ENCODE measurements at places on chromosomes 16 and 17.

GRCh38 chr17:82675476-82676245 lies 22.8 kb downstream of the RAB40B start:
- no peak for DNase-seq

GRCh38 chr16:10743610-10744369 lies at the start of gene NUBP1:
Gene NUBP1 (plus strand): TSS chr16:10743842. CDS start chr16:10743864, 22 bp downstream.
- DNase-seq = peak; percentile 96

- no peak for DNase-seq
These were observed 358.5 kb upstream of the PMFBP1 start for GRCh38 chr16:72530434-72530833.

DNA sequence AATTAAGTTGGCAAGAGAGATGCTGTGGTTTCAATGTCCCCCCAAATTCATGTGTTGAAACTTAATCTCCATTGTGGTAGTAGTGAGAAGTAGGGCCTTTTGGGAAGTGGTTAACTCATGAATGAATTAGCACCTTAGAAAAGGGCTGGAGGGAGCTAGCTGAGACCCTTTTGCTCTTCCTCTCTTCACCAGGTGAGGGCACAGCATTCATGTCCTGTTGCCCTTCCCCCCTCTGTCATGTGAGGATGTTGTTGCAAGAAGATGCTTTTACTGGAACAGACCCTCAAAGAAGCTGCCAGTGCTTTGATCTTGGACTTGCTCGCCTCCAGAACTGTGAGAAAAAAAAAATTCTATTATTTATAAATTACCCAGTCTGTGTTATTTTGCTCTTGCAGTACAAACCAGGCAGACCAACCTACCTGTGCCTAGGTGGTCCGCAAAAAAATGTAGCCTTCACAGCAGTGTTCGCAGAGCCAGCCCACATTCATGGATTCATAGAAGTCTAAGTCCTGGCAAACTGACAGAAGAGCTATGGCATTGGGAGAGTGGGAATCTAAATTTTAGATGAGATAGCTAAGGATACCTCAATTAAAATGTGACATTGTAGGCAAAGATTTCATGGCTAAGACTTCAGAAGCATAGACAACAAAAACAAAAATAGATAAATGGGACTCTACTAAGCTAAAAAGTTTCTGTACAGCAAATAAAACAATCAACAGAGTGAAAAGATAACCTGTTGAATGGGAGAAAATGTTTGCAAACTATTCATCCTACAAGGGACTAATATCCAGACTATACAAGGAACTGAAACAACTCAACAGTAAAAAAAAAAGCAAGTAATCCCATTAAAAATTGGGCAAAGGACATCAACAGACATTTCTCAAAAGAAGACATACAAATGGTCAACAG lies 32.0 kb upstream of the ABCA5 start:
- no peak for DNase-seq

GRCh38 chr16:82783933-82784572 lies 157.3 kb downstream of the CDH13 start:
- DNase-seq = no peak

DNA sequence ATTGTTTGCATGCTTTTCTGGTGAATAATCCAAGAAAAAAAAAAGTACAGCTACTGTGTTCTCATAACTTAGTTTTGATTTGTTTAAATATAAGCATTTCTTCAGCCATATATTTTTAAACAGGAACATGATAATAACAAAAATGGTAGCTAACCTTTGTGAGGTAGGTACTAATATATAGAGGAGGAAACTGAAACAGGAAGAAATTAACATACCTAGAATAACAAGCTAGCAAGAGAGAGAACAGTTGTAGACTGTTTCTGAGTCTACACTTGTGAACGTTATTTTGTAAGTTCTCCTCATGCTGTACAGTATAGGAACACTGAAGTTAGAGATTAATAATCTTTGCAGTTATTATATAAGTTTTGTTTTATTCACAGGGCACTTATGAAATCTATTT lies 49.3 kb downstream of the NSRP1 start:
- no peak for DNase-seq

- no peak for DNase-seq
These were observed 3.8 kb downstream of the ARL4D start for GRCh38 chr17:43402567-43402966.

DNA sequence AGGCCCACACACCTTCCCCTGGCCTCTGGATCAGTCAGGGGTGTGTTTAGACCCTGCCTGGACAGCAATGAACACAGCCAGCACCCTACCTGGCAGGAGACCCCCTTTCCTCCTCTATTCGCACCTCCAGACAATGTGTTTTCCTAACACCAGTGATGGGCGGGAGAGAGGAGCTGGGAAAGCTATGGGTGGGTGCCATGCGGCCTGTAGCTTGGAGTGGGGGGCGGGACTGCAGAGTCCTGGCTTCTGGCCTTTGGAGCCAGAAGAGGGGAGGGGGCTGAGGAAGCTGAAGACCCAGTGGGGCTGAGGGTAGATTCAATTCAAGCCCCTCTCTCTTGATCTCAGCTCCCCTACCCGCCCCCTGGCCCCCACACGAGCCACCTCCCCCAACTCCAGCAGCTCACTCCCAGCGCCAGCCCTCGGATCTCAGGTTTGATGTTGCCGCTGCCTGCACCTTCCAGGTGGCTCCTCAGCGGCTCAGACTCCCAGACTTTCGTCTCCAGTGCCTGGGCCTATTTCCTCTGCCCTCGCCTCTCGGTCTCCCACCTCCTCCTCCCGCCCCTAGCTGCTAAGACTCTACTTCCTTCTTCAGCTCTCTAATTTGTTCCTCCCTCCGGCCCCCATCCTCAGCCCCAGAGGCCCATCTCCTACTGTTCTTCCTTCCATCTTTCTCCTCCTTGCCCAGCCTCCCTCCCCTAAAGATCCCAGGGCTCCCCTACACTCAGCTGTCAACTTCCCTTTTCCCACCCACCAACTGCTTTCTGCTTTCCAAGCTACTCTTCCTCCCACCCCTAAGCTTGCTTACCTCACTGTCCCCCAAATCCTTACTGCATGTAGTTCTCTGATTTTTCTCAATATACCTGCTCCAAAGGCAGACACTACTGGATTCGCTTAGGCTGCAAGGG lies 6.8 kb upstream of the SP6 start:
- no peak for DNase-seq

DNA sequence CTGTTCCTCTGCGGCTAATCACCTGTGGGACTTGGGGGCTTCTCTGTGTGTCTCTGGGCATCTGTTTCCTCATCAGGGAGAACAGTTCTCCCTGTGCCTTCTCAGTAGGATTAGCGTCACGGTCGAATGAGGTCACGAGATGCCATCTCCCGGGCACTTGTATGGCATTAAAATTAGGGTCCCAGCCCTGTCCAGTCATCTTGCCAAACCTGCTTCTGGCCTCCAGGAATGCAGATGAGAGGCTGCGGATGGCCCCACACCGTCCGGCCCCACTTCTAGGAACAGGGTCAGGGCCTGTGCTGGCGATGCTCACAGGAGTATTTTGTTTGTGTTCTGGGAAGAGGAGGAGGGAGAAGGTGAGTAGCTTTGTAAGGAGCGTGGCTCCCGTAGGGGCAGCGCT lies 58.5 kb downstream of the OR1D5 start:
- DNase-seq = no peak

DNA sequence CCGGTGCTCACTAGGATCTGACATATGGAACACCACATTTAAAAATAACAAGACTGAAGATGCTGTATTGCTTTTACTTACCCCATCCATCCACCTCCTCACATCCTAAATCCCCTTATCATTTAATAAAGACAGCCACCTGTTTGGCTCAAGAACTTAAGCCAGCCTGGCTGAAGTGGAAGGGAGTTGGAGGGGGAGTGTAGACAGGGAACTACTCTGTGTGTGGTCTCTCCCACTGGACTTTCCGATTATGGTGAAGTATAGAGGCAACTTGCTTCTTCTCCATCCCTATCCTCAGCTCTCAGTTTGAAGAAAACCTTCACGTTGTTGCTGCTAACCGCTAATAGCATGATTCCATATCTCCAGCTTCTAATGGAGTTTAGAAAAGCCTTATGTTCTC lies 313.4 kb downstream of the CDH11 start:
- DNase-seq = no peak

GRCh38 chr17:49491192-49491769 lies 3.8 kb upstream of the NGFR start:
- no peak for DNase-seq

DNA sequence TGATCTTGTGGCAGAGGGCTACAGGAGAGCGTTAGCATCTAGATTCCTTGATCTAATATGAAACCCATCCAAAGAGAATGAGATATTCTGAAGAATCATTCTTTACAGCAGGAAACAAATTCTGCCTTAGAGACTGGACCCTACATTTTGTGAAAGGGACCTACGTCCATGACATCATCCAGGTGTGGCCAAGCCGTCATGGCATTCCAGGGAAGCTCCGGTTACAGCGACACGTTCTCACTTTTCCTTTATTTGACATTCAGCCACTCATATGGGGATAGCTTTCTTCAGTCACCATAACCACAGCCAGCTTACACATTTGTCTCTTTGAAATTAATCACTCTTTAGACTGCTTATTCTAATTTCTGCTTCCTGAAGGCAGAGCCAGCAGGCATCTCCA lies 408.1 kb downstream of the XYLT1 start:
- no peak for DNase-seq

DNA sequence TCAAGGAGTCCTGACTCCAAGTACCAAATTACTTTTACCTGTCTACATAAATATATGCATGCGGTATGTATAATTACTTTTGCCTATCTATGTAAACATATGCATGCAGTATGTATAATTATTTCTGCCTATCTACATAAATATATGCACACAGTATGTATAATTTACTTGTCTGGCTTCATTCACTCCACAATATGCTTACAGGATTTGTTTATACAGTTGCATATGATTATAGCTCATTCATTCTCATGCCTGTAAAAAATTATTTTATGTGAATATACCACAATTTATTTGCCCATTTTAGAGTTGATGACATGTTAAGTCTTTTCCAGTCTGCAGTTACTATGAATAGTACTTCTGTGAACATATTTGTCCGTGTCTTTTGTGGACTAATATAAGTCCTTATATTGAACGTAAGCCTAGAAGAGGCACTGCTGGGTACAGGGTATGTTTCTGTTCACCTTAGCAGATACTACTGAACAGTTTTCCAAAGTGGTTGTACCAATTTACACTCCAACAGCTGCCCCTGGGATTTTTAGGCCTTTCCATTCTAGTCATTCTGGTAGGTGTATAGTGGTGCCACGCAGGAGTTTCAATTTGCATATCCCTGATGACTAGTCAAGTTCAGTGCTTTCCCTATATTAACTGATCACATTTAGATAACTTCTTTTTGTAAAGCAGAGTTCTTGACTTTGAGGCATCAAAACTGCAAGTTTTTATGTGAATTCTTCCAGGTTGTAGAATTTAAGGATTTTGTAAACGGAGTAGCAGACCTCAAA lies 47.0 kb downstream of the MARVELD3 start:
- DNase-seq = no peak

DNA sequence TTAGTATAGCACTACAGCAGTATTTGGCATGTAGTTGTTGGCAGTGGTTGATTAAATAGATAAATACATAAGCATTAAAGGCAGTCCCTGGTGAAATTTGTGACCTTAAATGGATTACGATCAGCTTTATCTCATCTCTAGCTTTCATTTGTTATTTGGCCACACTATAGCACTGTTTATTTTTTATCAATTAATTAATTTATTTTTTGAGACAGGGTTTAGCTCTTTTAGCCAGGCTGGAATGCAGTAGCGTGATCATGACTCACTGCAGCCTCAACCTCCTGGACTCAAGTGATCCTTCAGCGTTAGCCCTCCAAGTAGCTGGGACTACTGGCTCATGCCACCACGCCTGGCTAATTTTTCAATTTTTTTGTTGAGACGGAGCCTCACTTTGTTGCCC lies 18.7 kb upstream of the ARHGAP17 start:
- no peak for DNase-seq

DNA sequence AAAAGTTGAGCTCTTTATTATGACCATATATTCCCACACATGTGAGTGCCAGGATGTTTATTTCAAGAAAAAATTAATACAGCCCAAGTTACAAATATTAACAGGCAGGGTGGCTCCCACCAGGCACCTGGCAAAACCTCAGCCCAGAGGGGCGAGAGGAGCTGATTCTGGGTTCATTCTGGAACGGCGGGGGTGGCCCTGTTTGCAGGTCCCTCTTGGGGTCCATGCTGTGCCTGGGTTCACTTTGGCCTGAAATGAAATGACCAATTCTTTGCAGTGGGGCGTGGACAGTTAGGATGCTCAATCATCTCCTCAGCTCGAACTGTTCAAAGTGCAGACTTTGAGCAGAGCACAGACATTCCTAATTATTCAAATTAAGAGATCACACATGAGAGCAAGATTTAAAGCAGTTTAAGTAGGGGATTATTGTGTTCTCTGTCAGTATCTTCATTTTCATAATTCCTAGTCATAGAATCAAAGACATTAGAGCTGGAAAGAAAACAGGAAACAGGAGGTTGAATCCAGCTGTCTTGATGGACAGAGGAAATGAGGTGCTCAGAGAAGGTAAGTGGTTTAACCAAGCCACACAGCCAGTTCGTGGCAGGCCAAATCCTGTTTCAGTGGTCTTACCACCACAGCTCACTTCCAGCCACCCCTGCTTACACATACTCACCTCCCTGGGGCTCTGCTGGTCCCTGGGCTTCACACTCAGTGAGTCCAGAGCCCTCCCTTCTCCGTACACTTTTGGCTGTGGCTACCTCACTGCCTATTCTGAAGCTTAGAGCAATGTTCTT lies 363.9 kb upstream of the TNRC6C start:
- no peak for DNase-seq

DNA sequence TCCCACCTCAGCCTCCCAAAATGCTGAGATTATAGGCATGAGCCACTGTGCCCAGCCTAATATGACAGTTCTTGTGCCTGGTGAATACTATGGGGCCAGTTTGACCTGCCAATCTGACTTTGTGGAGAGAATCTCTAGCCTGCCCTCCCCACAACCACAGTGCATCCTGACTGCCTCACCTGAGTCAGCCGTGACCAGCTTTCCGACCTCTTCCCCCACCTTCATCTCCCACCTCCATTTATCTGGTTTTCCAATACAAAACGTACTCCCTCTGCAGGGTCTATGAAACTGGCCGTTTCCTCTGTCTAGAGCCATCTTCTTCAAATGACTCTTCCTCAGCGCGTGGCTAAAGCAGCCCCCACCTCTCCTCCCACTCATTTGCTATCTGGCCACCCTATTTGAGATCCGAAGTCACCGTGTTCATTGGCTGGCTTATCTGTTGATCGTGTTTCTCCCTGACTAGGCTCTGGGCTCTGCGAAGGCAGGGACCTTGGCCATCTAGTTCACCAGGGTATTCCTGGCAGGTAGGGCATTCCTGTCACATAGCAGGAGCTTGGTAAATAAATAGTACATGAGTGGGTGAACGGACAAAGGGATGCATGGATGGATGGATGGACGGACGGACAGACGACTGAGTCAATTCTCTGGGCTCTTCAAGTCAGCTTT lies 22.3 kb upstream of the PLLP start:
- DNase-seq = no peak
